Ascending aorta (tissue), 2 donors: ENCODE measurements at places on chromosomes 2 and 18.

GRCh38 chr2:46943881-46944798, 28.5 kb upstream of the MCFD2 start:
- no peak for DNase-seq

DNA sequence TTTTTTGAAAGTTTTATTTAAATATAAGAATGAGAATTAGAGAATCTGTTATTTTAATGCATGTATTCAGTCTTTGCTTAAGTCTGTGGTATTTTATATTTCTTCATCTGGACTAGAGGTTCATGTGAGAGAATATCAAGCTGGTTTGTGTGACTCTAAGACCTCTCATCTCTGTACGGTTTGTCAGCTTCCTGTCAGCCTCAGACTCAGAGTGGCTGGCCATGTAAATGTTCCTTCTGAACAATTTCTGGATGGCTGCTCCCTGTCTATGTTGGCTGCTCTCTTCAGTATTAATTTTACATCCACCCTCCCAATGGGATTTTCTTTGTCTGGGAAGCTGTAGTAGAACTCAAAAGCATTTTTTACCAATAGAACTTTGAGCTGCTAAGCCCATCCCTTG, 225.3 kb upstream of the THUMPD2 start:
- no peak for DNase-seq

GRCh38 chr2:174750923-174751441, 13.3 kb downstream of the CHRNA1 start:
- no peak for DNase-seq

DNA sequence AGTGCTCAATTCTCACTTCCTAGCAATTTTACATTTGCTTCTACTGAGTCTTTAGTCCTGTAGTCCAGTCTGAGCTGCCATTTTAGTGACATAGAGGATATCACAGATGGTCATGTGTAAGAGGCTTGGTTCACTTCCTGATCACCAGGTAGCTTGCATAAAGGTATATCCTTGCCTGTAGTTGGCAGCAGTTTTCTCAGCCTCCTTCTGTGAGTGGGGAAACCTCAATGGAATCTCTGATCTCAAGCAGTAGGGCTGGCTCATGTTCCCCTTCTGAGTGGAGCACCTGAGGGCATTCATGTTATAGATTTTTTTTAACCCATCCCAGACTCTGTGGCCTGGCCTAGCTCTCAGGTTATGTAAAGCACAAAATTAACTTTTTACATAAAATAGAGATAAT, 278.4 kb downstream of the RDH14 start:
- DNase-seq: no peak

- DNase-seq: no peak
Measured at GRCh38 chr2:129906861-129907235, 72.6 kb upstream of the RAB6C start.

GRCh38 chr2:231614559-231615057, 21.9 kb downstream of the TEX44 start:
- no peak for DNase-seq

DNA sequence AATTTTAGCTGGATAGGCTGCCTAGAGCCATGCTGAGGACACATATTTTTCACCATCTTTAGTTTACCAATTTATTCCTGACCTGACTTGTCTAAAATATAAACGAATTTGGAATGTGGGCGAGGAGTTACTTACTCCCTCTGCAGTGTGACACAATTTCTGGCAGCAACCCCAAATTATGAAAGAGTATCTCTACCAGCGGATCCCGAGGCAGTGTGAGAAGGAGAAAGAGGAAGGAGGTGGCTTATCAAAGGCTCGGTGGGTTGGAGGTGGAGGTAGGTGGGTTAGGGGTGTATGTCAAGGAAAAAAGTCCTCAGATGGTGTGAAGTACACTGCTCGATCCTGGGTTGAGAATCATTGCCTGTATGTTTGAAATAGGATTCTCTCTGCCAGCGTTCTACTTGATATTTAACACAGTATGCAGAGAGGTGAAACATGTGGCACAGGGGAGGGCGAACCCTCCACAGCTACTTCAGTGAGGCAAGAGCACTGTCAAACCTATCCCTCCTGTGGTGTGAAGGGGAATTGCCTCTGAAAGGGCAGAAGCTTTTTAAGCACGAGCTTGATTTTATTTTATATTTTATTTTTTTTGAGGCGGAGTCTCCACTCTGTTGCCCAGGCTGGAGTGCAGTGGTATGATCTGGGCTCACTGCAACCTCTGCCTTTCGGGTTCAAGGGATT, 76.0 kb downstream of the RFTN2 start:
- no peak for DNase-seq

- DNase-seq: no peak
Measured at GRCh38 chr18:74990563-74991081, 218.3 kb downstream of the PTGR3 start.

- no peak for DNase-seq
Measured at GRCh38 chr2:225037415-225038230, 4.6 kb downstream of the DOCK10 start.

DNA sequence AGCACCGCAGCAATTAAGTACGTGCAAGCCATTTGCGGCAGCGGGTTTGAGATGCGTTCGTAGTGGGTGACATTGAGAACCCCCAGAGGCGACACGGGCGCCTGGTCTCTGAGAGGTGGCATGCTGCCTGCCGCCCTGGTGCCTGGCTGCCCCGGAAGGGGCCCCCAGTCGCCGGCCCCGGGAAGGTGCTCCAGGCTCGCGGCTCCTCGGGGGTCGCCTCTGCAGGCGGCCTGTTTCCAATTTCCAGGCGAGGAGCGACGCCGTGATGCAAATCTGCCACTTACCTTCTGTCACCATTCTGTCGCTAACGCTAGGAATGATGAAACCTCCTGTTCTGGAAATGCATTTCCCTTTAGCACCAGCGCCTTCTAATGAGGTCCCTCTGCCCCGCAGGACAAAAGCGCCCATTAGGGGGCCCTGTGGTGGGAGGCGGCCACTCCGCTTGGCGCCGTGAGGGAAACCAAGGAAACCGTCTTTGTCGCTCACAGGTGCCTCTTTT, 13.0 kb downstream of the KIF5C start:
- DNase-seq: no peak

DNA sequence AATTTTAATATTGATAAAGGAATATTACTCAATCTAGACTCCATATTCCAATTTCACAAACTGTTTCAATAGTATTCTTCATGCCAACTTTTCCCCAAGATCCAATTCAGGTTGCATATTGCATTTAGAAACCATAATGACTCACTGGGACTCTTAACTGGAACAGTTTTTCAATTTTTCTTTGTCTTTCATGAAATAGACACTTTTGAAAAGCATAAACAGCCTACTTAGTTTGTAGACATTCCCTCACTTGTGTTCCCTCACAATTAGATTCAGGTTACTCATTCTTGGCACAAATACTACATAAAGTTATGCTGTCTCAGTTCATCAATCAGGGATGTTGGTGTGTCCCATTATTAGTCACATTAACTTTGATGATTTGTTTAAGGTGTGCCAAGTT, 1768.4 kb upstream of the PIK3C3 start:
- DNase-seq: no peak

DNA sequence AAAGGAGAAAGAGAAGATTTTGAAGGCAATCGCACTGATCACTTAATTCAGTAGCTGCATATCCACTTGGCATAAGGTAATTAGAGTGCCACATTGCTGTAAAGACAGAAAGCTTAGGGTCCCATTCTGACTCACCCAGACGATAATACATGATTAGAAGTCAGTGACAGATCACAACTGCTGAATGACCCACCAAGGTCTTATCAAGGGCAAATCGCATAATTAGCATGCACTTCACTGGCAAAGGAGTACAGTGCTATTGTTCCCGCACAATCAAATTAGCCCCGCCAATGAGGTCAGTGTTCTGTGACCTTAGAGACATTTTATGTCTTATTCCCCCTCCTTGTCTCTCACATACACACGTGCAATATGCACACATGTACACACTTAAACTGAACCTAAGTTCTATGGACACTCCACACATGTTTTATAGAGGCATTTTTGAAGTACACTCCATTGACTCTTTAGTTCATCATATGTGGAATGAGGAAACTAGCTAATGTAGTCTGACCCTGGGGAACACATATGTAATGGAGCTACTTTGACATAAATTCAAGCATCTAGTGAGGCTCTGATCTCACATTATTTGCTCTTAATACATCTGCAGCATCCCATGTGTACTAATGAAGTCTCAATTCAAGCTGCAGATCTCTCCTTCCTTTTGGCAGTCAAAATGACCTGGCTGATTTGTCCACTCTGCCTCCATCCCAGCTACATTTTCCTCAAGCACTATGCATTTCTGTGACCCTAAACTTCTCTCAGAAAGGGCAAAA, 673.8 kb upstream of the FANCL start:
- DNase-seq: no peak

DNA sequence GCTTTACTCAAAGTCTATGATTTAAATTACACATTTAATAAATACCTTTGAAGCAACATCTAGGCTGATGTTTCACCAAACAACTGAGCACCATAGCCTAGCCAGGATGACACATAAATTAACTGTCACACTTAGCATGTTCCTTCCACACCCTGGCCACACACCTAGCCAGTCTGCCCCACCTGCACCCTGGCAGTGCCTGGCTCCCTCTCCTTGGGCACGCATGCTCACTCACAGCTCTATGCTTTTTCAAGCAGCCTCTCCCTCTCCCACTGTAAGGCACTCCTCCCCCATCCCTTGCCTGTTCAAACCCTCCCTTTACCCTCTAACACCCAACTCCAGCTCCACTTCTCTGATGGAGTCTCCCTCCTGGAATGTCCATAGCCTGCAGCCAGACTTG, 357.6 kb upstream of the KLHL29 start:
- DNase-seq: no peak

DNA sequence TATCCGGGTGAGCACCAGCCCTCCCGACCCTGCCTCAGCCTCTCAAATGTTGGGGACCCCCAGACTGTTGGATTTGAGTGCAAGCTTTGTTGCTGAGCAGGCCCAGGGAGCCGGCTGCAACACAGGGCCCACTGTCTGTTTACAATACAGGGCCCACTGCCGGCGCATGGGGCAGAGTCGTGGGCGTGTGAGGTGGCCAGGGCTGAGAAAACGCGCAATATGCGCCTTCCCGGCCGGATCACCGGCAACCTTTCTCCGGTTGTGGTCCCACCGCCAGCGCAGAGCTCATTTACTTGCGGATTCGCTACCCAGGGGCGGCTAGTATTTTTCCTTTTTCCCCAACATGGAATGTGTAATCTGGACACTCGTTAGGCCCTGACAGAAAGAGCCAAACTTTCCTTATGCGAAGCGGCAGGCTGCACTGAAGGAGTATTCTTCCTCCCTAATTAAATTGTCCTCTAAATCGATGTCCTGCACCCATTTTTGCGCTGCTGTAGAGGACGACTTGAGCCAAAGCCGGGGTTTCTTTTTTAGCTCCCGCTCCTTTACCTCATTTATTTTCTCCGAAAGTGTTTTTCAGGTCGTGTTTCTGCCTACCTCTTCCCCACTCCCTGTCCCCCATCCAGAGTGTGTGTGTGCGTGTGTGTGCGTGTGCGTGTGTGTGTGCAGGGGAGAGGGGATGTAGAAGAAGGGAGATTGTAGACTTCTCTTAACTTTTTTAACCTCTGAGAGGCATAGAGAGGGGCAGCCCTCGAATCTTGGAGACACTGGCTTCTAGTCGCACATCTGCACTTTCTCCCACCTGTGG, 2.7 kb downstream of the OTX1 start:
- no peak for DNase-seq

- no peak for DNase-seq
Measured at GRCh38 chr2:157815421-157815820, 60.7 kb downstream of the ACVR1 start.

GRCh38 chr2:102291319-102292075, 19.9 kb upstream of the IL1RL1 start:
- no peak for DNase-seq

DNA sequence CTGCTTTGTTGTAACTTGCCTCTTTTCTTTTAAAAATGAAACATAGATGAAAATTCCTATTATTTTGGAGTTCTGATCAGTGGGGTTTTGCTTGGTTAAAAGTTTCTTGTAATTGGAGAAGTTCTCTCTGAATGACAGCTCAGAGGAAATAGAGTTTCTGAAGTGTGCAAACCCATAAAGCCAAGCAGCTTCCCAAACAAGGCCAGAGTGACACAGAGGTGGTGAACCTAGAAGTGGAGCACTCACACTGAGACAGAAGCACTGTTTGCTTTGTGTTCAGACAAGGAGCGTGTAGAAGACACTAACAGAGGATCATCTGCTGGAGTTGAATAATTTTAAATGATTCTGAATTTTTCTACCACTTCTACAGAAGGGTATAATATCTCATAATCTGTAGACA, 49.2 kb downstream of the FBXO48 start:
- DNase-seq: no peak

- no peak for DNase-seq
Measured at GRCh38 chr18:27372386-27372785, 187.3 kb upstream of the CHST9 start.

GRCh38 chr18:51506811-51507210, 309.3 kb upstream of the MEX3C start:
- no peak for DNase-seq

GRCh38 chr18:9359796-9360195, 25.2 kb downstream of the TWSG1 start:
- DNase-seq: no peak

DNA sequence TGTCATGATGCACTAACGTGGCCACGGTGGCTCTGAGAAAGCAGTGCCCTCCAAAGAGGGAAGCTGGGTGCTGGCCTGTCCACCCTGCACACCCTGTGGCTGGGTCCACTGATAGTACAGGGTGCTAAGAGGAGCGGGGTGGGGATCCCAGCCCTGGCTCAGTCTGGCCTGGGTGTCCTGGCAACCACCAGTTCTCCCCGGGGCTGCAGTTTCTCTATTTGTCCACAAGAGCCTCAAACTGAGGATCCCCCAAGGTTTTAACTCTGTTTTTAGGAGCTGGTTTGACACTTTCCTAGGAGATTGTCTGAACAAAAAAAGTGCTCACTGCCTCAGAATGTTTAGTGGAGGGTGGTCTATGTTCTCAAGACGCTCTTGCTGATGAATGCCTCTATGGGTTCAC, 29.0 kb downstream of the EDAR start:
- no peak for DNase-seq

DNA sequence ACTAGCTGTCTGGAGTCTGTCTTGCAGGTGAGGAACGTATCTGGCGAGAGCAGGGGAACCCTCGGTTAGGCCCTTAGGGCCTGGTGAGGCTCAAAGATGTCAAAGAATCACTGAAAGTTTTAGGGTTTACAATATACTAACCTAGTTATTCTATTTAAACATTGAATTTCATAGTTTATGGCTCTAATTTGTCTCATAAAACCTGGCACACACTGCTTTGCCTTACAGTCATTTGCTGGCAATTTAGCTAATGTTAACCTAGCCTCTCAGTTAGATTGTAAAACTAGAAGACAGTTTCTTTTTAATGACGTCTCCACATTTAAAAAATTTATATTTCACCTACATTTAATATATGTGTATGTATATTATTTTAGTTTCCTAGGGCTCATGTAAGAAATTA, 89.6 kb upstream of the DOCK10 start:
- DNase-seq: no peak

- no peak for DNase-seq
Measured at GRCh38 chr2:158618891-158619490, 162.2 kb downstream of the PKP4 start.
